ENCODE measurements at places on chromosomes 7 and 10. TPM values are rescaled to one million over a fixed set of nuclear protein-coding genes. Genes with fewer than 3 reads are reported as not detected.
A peak's percentile ranks its signal among the peaks of the same experiment; 100 is the strongest.

- no peak for DNase-seq
- H3K4me3 ChIP-seq = no peak overlapping the region
- H3K27ac ChIP-seq = no peak overlapping the region
- H3K27me3 ChIP-seq = peaks cover 12% of the 10 kb centered on the region
- H3K4me1 ChIP-seq = no peaks in the 10 kb centered on the region
Measured at GRCh38 chr7:69613846-69614245, 15.6 kb downstream of the AUTS2 start.

DNA sequence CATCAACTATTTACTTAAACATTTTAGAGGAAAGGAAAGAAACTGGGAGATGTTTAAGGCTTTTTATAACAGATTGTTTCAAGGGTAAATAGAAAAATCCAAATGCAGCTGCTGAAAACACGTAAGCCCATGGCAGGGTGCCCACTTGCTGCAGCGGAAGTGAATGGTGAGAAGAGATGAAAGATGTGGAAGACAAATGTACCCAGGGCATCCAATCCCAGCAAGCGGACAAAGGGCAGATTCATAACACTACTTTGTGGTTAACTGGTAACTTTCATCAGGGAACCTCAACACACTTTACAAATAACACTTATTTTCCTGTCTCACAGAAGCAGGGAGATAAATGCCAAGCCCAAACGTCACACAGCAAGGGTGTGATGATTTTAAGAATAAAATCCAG is 358.4 kb downstream of the KCNMA1 start:
- peaks cover 36% of the 10 kb centered on the region for H3K27me3 ChIP-seq
- H3K4me1 ChIP-seq = peaks cover 21% of the 10 kb centered on the region
- no peak for DNase-seq
- H3K36me3 ChIP-seq = peaks cover 1% of the 10 kb centered on the region

DNA sequence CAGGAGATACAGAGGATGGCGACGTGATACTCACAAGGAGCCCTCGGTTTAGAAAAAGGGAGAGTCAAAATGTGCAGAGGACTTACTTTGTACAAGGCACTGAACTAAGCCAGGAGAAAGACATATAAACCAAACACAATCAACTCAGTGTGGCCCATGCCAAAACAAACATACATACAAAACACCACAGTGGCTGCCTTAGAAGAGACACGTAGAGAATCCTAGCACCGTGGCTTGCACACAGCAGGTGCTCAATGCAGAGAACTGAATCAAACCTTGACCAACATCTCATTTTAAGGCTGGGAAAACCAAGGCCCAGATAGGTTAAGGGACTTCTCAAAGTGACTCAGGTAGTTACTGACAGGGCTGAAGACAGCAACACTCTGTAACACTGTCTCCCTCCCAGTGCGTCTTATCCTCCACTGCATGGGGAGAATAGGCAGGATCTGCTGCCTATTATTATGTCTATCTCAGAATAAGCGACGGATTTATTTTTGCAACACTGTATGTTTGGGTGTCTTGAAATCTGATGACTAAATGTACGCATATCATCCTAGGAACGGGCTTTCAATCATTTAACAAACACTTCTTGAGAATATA is 11.0 kb downstream of the SORBS1 start:
- H3K27ac ChIP-seq = no peak overlapping the region
- no peak overlapping the region for H3K4me3 ChIP-seq
- H3K27me3 ChIP-seq = peaks cover 17% of the 10 kb centered on the region
- no peaks in the 10 kb centered on the region for H3K4me1 ChIP-seq

- H3K4me3 ChIP-seq = no peak within 1 kb of the TSS
- H3K4me1 ChIP-seq = peaks cover 5% of the 10 kb centered on the region
- peaks cover 8% of the 10 kb centered on the region for H3K36me3 ChIP-seq
- DNase-seq = no peak
- no peak within 1 kb of the TSS for H3K27ac ChIP-seq
Measured at GRCh38 chr10:49610114-49610457, at the start of gene SLC18A3. Gene SLC18A3, plus strand, starts transcription at chr10:49610310. Its CDS starts 431 bp downstream, at chr10:49610741.

DNA sequence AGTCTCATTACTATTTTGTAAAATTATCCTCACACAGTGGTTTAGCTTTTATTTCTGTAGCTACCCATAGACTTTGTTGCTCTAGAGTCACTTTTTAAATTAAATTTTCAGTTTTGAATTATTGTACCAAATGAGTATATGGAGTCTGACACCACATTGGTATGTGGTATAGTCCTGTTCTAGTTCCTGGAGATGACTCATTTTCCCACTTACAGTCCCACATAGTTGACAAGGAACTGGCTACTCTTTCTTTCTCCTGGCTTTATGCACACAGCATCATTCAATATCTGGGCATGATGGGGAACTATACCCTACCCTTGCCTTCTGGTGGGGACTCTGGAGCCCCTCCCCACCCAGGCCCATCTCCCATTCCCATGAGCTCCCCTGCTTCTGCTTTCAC is 92.6 kb upstream of the RAB11FIP2 start:
- no peaks in the 10 kb centered on the region for H3K36me3 ChIP-seq
- H3K4me1 ChIP-seq = no peaks in the 10 kb centered on the region
- H3K27me3 ChIP-seq = no peaks in the 10 kb centered on the region
- no peak for DNase-seq
- H3K27ac ChIP-seq = no peak overlapping the region
- H3K4me3 ChIP-seq = no peak overlapping the region

DNA sequence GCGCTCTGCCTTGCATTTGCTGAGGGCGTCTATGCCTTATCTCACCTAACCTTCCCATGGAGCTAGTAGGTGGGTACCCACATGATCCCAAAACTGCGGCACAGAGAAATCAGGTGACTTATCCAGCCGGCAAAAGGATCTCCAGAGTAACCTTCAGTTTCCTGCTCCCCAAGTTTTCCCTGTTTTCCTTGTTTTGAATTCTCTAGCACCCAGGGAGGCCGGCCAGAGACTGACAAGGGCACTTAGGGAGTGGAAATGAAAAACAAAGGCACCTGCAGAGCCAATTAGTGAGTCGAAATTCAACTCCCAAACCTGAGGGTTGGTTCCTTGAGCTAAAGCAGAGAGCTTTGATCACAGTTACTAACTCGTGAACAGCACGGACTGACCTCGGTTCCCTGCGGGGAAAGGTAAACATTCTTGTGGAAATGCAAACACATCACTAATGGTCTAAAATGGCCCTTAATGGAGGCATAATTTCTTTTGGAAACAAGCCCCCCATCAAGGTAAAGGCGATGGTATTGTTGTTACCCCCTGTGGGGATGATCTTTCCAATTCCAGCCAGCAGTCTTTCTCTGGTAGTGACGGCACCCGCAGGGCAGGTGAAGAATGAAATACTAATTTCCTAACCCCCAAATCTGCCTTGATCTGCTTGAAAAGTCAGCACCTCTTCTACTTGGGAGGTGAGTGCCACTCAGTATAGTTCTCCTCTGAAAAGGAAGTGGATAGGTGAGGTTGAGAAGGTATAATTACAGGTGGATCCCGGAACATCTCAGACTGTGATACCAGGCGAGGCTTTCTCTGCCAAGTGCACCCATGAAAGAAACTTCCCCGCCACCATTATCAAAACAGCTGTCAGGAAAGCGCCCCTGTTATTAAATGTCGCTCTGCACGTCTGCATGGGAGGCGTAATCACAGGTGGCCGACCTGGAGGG is 365.6 kb upstream of the AUTS2 start:
- no peak overlapping the region for H3K27ac ChIP-seq
- H3K36me3 ChIP-seq = no peaks in the 10 kb centered on the region
- no peaks in the 10 kb centered on the region for H3K27me3 ChIP-seq
- H3K4me1 ChIP-seq = no peaks in the 10 kb centered on the region
- no peak for DNase-seq

DNA sequence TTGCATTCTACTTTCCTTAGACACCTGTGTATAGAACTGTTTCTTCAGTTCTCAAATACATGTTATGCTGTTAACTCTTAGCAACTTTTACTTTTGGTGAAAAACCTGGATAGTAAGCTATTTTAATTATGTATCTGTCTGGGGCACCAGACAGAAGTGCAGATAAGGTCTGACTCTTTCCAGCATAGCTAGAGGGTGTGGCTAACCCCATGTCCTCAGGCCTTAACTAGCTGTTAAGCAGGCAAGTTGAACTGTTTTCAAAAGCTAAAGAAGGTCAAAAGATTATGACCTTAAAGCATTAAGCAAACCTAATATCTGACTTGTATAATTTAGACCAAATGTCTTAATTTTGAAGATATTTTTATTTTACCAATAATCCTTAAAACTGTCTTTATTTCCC is 45.1 kb upstream of the INHBA start:
- no peaks in the 10 kb centered on the region for H3K36me3 ChIP-seq
- no peak overlapping the region for H3K4me3 ChIP-seq
- no peaks in the 10 kb centered on the region for H3K4me1 ChIP-seq
- no peak for DNase-seq
- no peaks in the 10 kb centered on the region for H3K27me3 ChIP-seq

DNA sequence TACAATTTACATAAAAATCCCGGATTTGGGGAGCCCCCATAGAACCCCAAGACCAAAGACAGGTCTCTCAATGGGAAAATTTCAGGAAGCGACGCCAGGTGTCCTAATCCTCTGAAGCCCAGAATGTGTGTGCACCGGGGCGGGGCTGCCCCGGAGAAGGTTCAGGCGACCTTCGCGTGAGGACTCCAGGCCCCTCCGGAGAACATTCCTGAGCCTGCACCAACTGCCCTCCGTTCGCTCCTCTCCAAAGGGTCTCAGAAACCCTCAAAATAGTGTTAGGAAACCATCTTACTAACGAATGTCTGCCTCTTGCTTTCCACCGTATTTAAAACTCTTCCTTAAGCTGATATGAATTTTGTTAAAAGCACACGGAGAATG is 78.5 kb upstream of the INSIG1 start:
- peaks cover 19% of the 10 kb centered on the region for H3K27me3 ChIP-seq
- H3K4me3 ChIP-seq = no peak overlapping the region
- H3K4me1 ChIP-seq = peaks cover 26% of the 10 kb centered on the region
- no peak for DNase-seq

GRCh38 chr7:69531050-69531449 is 67.2 kb upstream of the AUTS2 start:
- DNase-seq = no peak
- no peaks in the 10 kb centered on the region for H3K27me3 ChIP-seq
- H3K27ac ChIP-seq = no peak overlapping the region
- no peak overlapping the region for H3K4me3 ChIP-seq
- H3K4me1 ChIP-seq = no peaks in the 10 kb centered on the region

GRCh38 chr10:86306628-86307278 is 59.8 kb downstream of the GRID1 start:
- peak; percentile 53 for DNase-seq
- H3K27me3 ChIP-seq = no peaks in the 10 kb centered on the region
- no peaks in the 10 kb centered on the region for H3K36me3 ChIP-seq
- no peak overlapping the region for H3K27ac ChIP-seq
- no peak overlapping the region for H3K4me3 ChIP-seq

DNA sequence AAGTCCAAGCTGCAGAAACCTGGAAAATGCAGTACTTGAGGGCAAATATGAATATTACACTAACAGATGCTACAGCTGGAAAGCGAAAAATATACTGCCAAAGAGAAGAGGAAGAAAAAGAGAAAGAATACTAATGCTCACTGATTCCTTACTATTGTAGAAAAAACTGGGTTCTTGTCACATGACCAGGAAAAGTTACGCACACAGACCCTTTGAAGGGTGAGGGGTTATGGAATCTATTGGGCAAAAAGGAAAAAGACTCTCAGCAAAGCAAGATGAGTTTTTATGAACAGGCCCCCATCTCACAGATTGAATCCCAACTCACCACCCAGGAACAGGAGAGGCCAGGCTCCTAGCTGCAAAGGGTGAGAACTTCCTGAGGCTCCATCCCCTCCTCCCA is 228.1 kb upstream of the KLF14 start:
- H3K36me3 ChIP-seq = peaks cover 45% of the 10 kb centered on the region
- H3K4me3 ChIP-seq = peak overlapping the region; percentile 94
- no peaks in the 10 kb centered on the region for H3K27me3 ChIP-seq
- H3K27ac ChIP-seq = peak overlapping the region; percentile 100
- no peak for DNase-seq

GRCh38 chr10:77791506-77791905 is 135.0 kb downstream of the DLG5 start:
- no peak for DNase-seq
- no peaks in the 10 kb centered on the region for H3K36me3 ChIP-seq
- no peaks in the 10 kb centered on the region for H3K27me3 ChIP-seq

GRCh38 chr7:102153599-102153946 is 133.1 kb upstream of the SH2B2 start:
- no peaks in the 10 kb centered on the region for H3K4me1 ChIP-seq
- DNase-seq = no peak
- H3K36me3 ChIP-seq = no peaks in the 10 kb centered on the region
- H3K27me3 ChIP-seq = no peaks in the 10 kb centered on the region
- H3K27ac ChIP-seq = no peak overlapping the region
- H3K4me3 ChIP-seq = no peak overlapping the region

Gene ATG9B
- 3.4 TPM for total RNA-seq

Gene BMPER
- total RNA-seq = not detected

Gene FAM221A
- 5.6 TPM for total RNA-seq
